ENCODE measurements at places on chromosomes 4 and X.

DNA sequence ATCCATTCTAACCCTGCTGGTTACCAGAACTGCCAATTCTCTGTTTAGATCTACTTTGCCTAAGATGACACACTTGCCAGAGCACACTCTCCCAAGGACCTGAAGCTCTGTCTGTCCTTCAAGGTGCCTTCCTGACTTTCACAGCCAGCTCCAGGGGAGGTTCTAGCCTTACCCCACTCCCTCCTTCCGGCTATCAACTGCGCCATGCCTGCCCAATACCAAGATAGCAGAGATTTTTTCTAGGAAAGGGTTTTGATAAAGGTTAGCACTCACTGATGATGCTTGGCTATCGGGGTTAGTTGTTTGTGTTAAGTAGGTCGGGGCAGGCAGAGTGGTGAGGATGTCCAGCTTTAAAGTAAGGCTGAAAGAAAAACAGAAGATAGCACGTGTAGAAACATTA, 14.3 kb downstream of the ALPK1 start:
- DNase-seq = no peak

DNA sequence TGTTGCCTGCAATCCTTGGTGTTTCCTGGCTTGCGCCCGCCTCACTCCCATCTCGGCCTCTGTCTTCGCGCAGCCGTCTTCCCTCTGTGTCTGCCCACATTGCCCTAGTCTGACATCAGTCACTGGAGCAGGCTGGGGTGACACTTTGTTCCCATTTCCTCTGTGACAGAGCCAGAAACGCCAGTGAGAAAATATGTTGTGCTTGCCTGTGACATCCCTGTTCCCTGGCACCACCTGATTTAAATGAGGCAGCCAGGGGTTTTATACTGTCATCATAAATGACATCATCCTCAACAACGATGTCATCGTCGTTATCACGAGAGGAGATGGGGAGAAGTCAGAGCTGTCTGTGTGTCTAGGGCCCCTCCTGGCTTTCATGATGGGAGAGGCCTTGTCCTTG, 29.1 kb downstream of the ZNF185 start:
- no peak for DNase-seq

GRCh38 chrX:68892651-68893050, 63.8 kb downstream of the EFNB1 start:
- DNase-seq = no peak

DNA sequence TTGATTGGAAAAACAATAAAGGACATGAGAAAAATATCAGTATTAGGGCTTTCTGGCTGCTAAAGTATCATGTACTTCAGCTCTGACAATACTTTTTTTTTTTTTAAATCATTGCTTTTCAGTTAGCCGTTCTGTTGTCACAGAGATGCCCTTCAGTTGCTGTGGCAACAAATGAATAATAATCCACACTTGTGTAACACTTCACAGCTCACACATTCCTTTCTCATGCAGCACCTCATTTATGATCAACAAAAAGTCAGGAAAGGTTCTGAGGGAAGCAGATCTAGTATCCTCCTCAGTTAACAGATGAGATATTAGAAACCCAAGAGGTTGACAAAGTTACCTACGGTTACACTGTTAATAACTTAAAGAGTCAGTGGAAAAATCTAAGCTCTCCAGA, 444.2 kb upstream of the SLIT2 start:
- DNase-seq = no peak

DNA sequence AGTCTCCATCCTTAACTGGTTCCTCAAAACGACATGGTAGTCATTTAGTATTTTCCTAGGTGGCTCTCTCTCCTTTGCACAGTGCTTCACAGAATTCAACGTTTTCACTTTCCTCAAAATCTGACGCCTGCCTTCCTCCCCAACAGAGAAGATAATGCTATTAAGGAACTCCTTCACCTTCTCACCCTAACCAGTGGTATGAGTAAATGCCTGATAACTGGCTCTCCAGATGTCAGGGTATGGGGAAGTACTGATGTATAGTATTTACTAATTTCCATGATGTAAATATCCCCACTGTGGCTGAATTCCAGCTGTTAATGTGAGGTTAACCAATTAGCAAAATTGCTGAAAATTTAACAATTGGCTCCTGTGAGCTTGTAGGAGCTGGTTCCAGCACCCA, 28.8 kb upstream of the NSUN7 start:
- no peak for DNase-seq

- no peak for DNase-seq
These were observed 177.4 kb upstream of the SCML1 start for GRCh38 chrX:17559728-17560379.

DNA sequence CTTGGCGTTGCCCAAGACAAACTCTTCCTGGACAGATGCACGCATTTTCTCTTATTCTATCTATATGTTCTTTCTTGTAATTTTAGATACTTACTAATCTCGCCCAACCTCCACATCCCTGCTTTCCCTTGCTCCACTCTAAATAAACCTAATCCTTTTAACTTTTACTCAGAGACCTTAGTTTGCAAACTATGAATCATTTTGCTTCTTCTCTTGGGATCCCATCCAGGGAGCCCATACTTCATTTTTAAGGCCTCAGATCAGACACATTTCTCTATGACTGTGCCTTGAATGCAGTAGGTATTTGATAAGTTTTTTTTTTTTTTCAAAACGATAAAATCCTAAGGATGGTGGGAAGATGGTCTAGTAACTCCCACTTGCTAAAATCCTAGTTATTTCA, 353.8 kb upstream of the HAND2 start:
- no peak for DNase-seq
